Hippocampal formation (tissue), 2 donors: ENCODE measurements at places on chromosomes 3 and 15.

DNA sequence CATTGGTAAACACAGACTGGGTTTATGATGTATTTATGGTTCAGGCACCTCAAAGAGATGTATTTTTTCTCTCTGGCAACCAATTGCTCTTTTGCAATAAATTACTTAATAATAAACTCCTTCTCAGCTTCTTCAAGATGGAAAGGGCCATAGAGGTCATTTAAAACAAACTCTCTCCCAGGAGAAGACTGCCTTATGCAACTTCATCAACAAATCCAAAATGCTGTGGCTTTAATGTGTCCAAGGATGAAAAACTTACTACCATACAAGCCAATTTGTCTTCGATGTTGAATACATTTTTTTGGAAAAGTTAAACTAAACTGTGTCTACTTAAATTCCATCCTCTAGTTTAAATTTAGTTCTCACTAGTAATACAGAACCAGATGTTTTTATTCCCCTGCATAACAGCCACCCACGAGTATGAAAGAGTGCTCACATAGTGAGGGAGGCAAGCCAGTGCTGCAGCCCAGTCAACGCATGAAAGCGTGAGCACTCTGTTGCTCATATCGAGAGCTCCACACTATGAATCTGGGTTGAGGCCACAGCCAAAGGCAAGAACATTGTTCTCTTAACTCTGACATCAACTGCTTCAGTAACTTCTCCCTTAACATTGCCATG is 761.3 kb upstream of the GRM7 start:
- no peak for DNase-seq

DNA sequence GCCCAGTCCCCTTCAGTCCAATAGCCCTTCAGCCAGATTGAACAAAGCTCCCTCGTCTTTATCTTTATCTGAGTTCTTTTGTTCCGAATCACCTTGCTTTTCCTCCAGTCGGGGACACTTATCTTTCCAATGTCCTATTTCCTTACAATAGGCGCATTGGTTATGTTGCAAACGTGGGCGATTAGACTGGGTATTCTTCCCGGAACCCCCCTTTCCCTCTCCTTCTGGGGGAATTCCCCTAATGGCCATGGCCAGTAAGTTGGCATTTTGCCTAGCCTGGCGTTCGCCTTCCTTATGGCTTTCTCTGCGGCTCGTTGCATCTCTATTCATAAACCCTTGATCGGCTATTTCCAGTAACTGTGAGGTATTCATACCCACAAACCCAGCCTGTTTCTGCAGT is 82.2 kb upstream of the VEPH1 start:
- DNase-seq: no peak

DNA sequence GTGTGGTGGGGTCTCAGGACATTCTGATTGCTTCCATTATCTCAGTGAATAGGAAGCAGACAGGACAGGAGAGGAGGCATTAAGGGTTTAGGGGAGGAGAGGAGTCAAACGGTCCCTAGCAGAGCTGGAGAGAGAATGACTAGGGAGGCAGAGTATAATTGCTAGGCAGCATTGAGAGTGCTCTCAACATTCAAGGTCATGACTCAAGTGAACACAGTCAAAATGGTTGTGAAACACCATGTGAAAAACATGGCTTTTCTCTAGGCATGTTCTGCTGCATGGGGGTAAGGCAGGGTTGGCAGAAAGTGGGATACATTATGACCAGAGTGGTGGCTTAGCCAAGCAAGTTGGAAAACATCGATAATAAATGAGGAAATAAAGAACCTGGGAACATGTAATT is 19.5 kb upstream of the HRH1 start:
- no peak for DNase-seq

DNA sequence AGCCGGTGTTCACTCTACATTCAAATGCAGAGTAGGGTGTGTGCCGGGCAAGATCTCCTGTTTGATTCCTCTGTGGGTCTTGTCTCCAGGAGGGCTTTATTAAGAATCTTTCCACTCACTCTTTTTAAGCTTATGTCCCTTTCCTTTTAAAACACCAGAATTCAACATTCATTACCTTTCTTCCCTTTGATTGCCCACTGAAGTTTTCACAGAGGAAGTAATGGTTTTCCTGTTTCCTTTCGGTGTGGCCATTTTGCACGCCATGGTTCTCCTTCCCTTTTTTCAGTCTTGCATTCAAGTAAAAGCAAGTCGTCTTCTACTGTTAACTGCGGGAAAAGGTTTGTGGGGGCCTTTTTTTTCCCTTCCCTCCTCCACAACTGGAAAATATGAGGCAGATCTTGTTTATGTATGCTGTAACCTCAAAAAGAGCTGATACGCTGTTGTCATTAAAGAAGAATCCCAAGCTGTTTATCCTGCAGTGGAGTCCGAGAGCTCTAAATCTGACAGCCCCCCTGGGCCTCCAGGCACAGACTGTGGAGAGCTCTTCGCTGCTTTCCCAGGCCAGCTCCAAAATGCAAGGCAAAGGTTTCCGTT is 40.5 kb downstream of the FILIP1L start:
- DNase-seq: no peak

GRCh38 chr3:128168836-128169235 is 15.6 kb downstream of the EEFSEC start:
- DNase-seq: no peak

DNA sequence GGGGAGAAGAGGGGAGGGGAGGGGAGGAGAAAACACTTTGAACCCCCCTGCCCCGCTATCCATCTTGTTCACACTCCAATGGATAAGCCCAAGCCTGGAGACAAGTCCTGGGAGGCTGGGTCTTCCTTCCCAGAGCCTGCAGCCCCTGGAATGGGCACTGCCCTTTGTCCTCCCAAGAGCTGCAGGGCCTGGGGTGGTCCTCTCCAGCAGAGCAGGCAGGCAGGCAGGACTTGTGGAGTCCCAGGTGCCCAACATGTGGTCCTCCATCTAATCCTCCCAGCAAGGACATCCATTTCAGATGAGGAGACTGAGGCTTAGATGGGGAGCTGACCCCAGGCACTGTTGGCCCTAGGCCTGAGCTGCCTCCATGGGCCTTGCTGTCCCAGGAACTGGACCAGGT is 10.4 kb upstream of the MESP2 start:
- DNase-seq: no peak

GRCh38 chr3:87033205-87033604 is 42.3 kb upstream of the VGLL3 start:
- no peak for DNase-seq

- DNase-seq: no peak
Observed at GRCh38 chr3:38634111-38634510, 15.4 kb downstream of the SCN5A start.

DNA sequence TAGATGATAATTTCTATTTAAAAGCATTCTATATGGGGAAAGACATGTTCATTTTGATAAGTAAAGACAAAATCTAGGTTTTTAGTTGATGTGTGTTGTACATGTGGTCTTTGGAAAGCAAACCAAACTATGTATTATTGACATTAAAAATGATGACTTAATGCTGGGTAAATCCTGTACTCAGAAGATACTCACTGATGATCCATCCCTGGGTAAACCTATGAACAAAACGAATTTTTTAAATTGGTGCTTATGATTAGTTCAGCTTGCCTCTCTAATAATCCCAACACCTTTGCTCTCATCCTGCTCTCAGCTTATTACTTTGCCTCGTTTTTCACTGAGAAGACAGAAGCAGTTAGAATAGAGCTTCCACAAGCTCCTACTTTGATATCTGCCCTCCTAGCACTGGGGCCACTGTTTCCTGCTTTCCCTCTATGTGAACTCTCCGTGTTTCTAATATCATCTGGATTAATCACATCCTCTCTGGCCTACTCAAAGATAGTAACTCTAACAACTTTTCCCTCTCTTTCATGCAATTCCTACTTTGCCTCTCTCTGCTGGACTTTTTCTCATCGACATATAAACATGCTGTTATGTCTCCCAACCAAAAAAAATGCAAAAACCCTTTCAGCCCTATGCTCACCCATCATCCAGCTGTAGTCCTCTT is 29.3 kb downstream of the RARRES1 start:
- DNase-seq: no peak

- DNase-seq: no peak
Observed at GRCh38 chr3:62835554-62836236, 39.5 kb downstream of the CADPS start.
